HAP-1 (cell line): ENCODE measurements at places on chromosomes 1 and 21.

GRCh38 chr21:45889256-45889655, 92.3 kb upstream of the COL6A1 start:
- DNase-seq: no peak

- DNase-seq: no peak
These were observed 141.9 kb downstream of the PEX14 start for GRCh38 chr1:10616696-10617095.

- no peak for DNase-seq
These were observed 2.5 kb upstream of the GBP4 start for GRCh38 chr1:89201106-89201794.

- DNase-seq: no peak
These were observed 1.7 kb upstream of the RASAL2 start for GRCh38 chr1:178091986-178092745.

DNA sequence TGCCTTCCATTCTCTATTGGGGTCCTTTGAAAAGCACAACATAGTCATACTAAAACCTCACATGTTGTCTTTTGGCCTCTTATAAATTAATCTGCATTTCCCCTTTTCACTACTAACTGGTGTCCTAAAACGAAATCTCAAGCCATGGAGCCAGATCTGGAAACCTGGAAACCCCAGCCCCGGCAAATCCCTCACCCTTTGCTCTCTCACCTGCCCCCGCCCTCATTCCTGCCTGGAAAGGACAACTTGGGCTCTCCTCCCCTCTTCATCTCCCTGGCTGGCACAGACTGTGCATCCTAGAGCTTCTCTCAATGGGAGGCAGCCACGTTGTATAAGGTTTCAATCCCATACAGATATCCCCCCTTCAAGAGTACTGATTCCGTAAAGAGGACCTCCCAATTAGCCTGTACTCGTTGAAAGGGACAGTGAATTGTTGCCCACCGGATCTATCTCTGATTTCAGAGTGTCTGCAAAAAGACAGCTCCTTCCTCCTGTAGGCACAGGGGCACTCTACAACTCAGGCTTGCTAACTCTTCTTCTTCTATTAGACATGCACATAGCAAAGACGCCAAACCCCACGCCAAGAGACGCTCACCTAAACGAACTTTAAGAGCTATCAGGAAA, 1.4 kb downstream of the DUSP10 start:
- DNase-seq: no peak

DNA sequence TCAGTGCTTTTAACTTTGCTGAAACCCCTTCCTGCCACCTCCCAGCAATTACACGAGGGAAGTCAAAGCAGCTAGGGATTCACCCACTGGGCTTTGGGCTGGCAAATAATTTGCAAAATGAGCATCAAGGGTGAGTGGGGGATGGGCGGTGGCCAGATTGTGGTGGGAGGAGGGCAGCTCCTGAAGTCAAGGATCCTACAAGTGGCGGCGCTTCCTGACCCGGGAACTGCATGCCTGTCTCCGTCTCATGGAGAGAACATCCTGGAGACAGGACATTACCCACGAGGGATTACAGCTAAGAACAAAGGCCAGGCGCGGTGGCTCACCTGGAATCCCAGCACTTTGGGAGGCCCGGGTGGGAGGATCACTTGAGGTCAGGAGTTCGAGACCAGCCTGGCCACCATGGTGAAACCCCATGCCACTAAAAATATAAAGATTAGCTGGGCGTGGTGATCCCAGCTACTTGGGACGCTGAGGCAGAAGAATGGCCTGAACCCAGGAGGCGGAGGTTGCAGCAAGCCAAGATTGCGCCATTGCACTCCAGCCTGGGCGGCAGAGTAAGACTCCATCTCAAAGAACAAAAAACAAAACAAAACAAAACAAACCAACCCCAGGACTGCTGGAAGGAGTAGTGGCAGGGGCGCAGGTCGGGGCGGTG, 12.9 kb downstream of the TTC34 start:
- DNase-seq: no peak
